ENCODE measurements at places on chromosomes 16 and 17.

DNA sequence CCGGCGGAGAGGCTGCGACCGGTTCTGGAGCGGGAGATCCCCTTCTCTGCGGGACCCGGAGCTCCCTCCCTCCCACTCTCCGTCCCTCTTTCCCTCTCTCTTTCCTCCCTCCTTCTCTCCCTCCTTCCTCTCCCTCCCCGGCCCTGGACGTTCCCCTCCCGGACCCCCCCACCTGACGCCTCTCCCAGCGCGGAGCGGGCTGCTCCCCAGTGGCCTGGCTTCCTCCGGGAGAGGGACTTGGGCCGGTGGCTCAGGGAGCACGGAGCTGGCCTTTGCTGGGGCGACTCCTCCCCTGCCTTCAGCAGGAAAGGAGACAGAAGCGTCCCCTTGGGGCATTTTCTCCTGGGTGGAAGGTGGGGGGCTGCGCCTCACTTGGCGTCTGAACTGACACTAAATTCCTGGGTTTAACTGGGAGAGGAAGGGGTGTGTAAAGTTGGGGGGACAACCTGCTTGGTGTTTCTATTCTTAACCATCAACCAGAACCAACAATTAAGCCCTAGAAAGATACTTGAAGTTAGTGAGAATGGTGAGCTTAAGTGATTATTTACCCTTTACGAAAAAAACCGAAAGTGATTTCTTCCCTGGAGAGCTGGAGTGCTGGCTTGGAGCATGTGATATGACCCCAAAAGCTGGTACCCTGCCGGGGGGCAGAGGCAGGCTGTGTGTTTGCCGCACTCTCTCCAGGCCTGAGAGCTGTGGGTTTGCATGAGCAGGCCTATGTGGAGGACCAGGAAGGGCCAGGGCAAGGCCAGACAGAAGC is 775 bp downstream of the SPIRE2 start:
- no peak for DNase-seq

DNA sequence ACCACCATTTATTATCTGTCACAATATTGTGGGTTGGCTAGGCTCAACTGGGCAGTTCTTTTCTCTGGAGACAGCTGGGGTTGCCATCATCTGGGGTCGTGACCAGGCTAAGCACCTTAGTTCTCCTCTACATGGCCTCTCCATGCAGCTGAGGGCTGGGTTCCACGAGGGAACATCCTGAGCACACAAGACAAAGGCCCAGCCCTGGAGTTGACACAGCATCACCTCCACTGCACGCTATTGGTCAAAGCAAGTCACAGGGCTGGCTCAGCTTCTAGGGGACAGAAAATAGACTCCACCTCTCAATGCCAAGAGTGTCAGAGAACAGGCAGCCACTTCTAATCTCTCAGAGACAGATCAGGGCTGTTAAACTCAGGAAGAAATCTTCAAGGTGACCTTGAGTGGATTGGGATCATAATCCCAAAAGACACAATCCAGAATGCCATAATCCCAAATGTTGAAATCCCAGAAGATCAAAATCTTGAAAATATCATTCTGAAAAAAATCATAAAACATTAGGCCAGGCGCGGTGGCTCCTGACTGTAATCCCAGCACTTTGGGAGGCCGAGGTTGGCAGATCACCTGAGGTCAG is 13.0 kb upstream of the USP10 start:
- no peak for DNase-seq

- DNase-seq: no peak
Observed at GRCh38 chr17:77867976-77868713, 90.4 kb upstream of the TNRC6C start.

GRCh38 chr16:66172463-66172862 is 194.0 kb upstream of the CDH5 start:
- no peak for DNase-seq

All from CD4-positive, alpha-beta T cell treated with Interleukin-10 for 1 hour (primary cell).